ENCODE measurements at places on chromosomes 5 and 9.

GRCh38 chr9:132880324-132880661 lies 1.6 kb downstream of the SPACA9 start:
- no peak overlapping the region for H3K27ac ChIP-seq
- no peaks in the 10 kb centered on the region for H3K36me3 ChIP-seq
- H3K4me3 ChIP-seq: no peak overlapping the region

DNA sequence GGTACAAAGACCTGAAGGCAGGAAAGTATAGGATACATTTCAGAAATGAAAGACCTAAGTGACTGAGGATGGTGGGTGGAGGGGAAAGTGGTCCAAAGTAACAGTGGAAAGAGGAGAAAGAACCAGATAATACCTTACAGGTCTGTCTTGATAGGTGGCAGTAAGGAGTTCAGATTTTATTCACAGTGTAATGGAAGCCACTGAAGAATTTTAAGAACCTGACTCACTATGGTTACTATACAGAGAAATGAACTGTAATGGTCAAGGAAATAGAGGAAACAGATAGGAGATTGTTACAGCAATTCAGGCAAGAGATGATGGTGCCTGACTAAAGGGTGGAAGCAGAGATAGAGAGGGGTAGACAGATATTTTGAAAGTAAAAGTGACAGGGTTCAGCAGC lies 46.5 kb downstream of the EPB41L4A start:
- peaks cover 9% of the 10 kb centered on the region for H3K27me3 ChIP-seq
- no peaks in the 10 kb centered on the region for H3K4me1 ChIP-seq
- H3K27ac ChIP-seq: no peak overlapping the region
- H3K36me3 ChIP-seq: no peaks in the 10 kb centered on the region

- H3K4me3 ChIP-seq: no peak overlapping the region
- H3K27ac ChIP-seq: no peak overlapping the region
- no peaks in the 10 kb centered on the region for H3K27me3 ChIP-seq
- no peaks in the 10 kb centered on the region for H3K36me3 ChIP-seq
- DNase-seq: no peak
Observed at GRCh38 chr5:56737002-56737621, 78.2 kb upstream of the MAP3K1 start.

DNA sequence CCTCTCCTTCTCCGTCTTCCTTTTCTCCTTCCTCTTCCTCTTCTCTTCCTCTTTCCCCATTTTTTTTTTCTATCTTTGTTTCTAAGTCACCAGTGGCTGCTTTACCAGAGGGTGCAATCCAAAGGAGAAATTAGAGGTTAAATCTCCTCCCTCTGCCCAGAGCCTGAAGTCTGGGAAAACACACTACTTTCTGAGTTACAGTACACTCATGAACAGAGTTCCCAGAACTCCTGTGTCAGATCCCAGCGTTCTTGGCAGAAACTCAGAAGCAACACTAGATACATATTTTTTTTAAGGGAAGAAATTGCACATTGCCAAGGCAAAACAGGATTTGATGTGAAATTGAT lies 189.0 kb downstream of the SNCAIP start:
- no peak overlapping the region for H3K4me3 ChIP-seq
- H3K36me3 ChIP-seq: no peaks in the 10 kb centered on the region
- no peak overlapping the region for H3K27ac ChIP-seq
- H3K4me1 ChIP-seq: no peaks in the 10 kb centered on the region
- no peaks in the 10 kb centered on the region for H3K27me3 ChIP-seq

DNA sequence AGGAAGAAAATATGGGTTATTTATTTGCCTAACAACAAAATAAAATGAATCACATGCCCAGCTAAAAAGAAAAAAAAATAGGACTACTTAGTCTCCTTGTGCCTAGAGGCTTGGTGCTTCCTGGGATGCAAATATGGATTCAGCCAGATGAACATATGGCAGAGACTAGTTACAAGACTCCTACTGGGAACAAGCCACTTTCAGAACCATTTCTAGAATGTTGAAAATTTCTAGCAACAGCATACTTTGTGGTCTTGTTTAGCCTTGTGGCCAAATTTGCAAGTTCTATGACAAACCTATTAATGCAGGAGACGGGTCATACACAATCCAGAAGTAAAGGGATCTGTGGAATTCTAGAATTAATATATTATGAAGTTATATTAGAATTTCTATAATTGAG lies 198.7 kb downstream of the CHSY3 start:
- no peak for DNase-seq
- no peaks in the 10 kb centered on the region for H3K27me3 ChIP-seq
- H3K4me1 ChIP-seq: no peaks in the 10 kb centered on the region
- H3K36me3 ChIP-seq: no peaks in the 10 kb centered on the region
- no peak overlapping the region for H3K4me3 ChIP-seq

GRCh38 chr5:13108265-13108664 lies 836.2 kb downstream of the DNAH5 start:
- H3K27me3 ChIP-seq: no peaks in the 10 kb centered on the region
- no peaks in the 10 kb centered on the region for H3K36me3 ChIP-seq
- no peak overlapping the region for H3K27ac ChIP-seq
- H3K4me3 ChIP-seq: no peak overlapping the region
- H3K4me1 ChIP-seq: no peaks in the 10 kb centered on the region

DNA sequence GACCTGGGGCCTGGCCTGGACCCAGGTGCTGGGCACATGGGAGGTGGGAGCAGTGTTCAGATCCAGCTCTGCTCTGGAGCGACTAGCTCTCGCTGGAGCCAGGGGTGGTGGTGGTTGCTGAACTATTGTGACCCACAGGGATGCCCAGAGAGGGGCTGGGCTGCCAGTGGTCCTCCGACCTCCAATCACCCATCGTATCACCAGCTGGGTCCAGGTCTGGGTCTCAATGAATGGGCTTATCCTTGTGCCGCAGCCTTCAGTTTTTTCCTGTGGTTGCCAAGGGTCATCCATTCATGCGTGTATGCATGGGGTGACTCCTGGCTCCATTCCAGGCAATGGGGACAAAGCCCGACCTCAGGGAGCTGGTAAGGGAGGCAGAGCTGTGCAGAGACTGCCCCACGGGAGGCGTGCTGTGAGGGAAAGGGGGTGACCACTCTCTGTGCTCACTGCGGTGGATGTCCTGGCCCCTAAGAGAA lies 68.6 kb upstream of the RNF130 start:
- no peak for DNase-seq
- H3K4me3 ChIP-seq: no peak overlapping the region
- no peak overlapping the region for H3K27ac ChIP-seq
- H3K27me3 ChIP-seq: peaks cover 2% of the 10 kb centered on the region
- H3K4me1 ChIP-seq: no peaks in the 10 kb centered on the region

DNA sequence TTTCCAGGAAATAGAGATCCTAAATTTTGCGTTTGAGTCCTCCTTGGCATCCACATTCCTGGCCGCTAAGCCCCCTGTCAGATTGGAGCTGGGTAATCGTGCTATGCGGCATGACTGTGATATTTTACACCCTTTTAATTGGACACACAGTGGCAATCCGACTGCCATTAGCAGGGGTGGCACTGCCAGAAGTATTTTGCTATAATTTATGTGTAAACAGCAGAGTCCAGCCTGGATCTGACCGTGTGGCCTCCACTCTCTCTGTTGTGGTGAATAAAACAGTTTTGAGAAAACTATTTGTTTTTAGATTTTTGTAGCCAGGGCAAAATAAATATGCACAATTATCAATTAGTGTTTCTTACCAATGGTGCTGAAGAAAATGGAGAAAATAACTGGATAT lies 281.0 kb upstream of the IRX2 start:
- no peak for DNase-seq
- no peak overlapping the region for H3K27ac ChIP-seq
- H3K4me1 ChIP-seq: peaks cover 5% of the 10 kb centered on the region
- H3K36me3 ChIP-seq: no peaks in the 10 kb centered on the region
- no peaks in the 10 kb centered on the region for H3K27me3 ChIP-seq

- no peak overlapping the region for H3K27ac ChIP-seq
- H3K27me3 ChIP-seq: no peaks in the 10 kb centered on the region
- H3K4me3 ChIP-seq: no peak overlapping the region
- no peaks in the 10 kb centered on the region for H3K36me3 ChIP-seq
- H3K4me1 ChIP-seq: no peaks in the 10 kb centered on the region
Observed at GRCh38 chr5:123844873-123845272, 332.9 kb downstream of the CSNK1G3 start.

DNA sequence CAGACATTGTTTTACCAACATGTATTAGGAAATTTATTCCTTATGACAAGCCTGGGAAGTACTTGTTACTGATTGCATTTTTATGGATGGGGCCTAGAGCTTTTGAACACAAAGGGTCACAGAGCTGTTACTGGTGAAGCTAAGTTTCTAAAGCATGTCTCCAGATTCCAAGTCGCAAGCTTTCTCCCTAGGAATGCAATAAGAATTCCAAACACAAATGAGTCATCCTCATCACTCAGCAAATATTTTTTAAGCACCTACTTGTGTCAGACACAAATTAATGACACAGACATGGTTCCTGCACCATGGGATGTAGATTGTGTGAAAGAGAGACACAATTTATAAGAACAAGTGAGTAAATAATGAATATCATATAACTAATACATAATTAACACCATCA lies 11.0 kb upstream of the SH3RF2 start:
- no peak for DNase-seq
- H3K36me3 ChIP-seq: no peaks in the 10 kb centered on the region
- no peaks in the 10 kb centered on the region for H3K4me1 ChIP-seq
- no peaks in the 10 kb centered on the region for H3K27me3 ChIP-seq
- H3K4me3 ChIP-seq: no peak overlapping the region

GRCh38 chr5:40395251-40395650 lies 284.5 kb upstream of the PTGER4 start:
- H3K4me1 ChIP-seq: peaks cover 27% of the 10 kb centered on the region
- H3K27ac ChIP-seq: no peak overlapping the region
- H3K36me3 ChIP-seq: no peaks in the 10 kb centered on the region
- no peak overlapping the region for H3K4me3 ChIP-seq

DNA sequence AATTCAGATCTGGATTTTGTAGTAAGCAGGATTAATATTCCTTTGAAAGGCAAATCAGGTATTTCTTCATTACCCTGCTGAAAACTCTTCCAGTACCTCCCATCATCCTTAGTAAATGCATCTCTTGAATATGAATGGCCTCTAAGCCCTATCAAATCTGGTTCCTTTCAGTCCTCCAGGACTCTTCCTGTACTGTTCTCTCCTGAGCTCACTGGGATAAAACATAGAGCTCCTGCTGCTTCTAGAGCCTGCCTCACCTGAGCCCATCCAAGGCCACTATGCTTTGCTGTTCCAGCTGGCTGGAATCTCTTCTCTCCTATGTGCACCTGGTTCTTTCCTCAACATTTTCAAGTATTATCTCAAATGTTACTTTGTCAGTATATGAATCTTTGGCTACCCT lies 803.3 kb upstream of the CTNND2 start:
- no peak overlapping the region for H3K27ac ChIP-seq
- H3K27me3 ChIP-seq: no peaks in the 10 kb centered on the region
- H3K4me3 ChIP-seq: no peak overlapping the region
- no peaks in the 10 kb centered on the region for H3K36me3 ChIP-seq

DNA sequence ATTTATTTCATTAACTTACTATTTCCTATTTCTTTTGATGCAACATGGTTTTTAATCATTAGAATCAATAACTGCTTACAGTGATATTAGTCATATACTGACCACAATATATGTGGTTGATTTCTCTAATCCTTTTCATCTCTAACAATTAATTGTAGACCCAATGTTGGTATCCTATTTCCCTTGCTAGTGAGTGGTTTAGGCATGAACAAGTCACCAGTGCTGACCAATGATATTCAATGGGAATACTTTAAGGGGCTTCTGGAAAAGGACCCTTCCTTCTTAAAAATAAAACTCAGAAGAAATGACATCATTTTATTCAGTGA lies 672.4 kb upstream of the GRAMD2B start:
- DNase-seq: no peak
- no peak overlapping the region for H3K4me3 ChIP-seq
- no peak overlapping the region for H3K27ac ChIP-seq
- H3K4me1 ChIP-seq: no peaks in the 10 kb centered on the region
- no peaks in the 10 kb centered on the region for H3K27me3 ChIP-seq

- H3K27ac ChIP-seq: no peak overlapping the region
- no peaks in the 10 kb centered on the region for H3K27me3 ChIP-seq
- no peak for DNase-seq
- no peak overlapping the region for H3K4me3 ChIP-seq
Observed at GRCh38 chr9:18275313-18275990, 198.5 kb upstream of the ADAMTSL1 start.

DNA sequence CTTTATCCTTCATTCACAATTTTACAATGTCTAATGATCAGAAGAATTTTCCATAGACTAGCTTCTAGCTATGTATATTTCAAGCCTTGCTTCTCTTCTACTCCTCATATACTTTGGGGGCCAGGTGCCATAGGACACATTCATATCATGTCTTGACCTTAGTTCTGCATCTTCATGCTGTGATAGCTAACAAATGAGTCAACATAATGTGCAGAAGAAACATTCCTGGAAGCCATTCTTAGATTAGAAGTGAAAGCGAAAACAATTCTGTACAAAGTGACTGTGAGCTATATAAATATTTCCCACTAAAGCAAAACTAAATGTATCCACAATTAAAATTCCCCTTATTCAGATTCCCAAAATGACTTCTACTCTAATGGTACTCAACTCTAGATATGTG lies 320.2 kb upstream of the NREP start:
- H3K4me1 ChIP-seq: 0 out of 2 replicates have a peak, but pooled peaks cover 5% of the 10 kb centered on the region
- H3K27me3 ChIP-seq: no peaks in the 10 kb centered on the region
- H3K36me3 ChIP-seq: no peaks in the 10 kb centered on the region
- no peak overlapping the region for H3K4me3 ChIP-seq
- H3K27ac ChIP-seq: no peak overlapping the region

DNA sequence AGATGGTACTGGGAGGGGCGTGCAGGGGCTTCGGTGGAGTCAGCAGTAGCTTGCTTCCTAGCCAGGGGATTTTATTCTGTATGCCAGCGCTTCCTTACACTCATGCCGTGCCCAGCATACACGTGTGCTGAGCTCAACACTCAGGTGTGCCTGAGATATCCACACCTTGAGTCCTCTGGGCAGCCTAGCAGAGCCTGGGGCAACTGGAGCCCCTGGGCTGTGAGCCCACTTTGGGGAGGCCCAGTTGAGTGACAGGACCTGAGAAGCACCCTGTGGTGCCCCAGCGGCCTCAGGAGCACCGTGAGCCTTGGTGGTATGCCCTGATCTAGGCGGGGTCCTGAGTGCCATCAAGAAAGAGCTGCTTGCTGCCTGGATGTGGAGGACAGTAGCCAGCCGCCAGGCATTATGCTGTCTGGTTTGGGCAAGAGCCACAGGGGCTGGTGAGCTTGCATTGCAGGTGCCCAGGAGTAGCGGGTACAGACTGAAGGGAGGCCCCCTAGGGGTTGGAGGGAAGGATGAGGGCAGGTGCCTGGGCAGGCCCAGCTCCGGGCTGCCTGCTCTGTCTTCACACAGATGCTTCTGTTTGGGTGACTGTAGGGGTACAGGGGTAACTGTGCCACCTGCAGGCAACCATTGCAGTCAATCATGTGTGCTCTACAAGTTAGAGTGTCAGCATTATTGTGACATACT lies 42.9 kb downstream of the BNIP1 start:
- no peaks in the 10 kb centered on the region for H3K36me3 ChIP-seq
- H3K27me3 ChIP-seq: no peaks in the 10 kb centered on the region
- peak; percentile 25 for DNase-seq
- no peak overlapping the region for H3K4me3 ChIP-seq
- no peak overlapping the region for H3K27ac ChIP-seq
- no peaks in the 10 kb centered on the region for H3K4me1 ChIP-seq

- H3K4me3 ChIP-seq: no peak overlapping the region
- no peaks in the 10 kb centered on the region for H3K4me1 ChIP-seq
- H3K27ac ChIP-seq: no peak overlapping the region
Observed at GRCh38 chr5:177334155-177334551, 17.3 kb downstream of the LMAN2 start.
